Activated CD4-positive, CD25-positive, alpha-beta regulatory T cell treated with anti-CD3 and anti-CD28 coated beads, Interleukin-2, amount 50 U/mL, for 72 hours (primary cell): ENCODE measurements at places on chromosomes 11 and 22.

GRCh38 chr22:46482056-46482675 is 55.3 kb downstream of the CELSR1 start:
- no peak for DNase-seq

DNA sequence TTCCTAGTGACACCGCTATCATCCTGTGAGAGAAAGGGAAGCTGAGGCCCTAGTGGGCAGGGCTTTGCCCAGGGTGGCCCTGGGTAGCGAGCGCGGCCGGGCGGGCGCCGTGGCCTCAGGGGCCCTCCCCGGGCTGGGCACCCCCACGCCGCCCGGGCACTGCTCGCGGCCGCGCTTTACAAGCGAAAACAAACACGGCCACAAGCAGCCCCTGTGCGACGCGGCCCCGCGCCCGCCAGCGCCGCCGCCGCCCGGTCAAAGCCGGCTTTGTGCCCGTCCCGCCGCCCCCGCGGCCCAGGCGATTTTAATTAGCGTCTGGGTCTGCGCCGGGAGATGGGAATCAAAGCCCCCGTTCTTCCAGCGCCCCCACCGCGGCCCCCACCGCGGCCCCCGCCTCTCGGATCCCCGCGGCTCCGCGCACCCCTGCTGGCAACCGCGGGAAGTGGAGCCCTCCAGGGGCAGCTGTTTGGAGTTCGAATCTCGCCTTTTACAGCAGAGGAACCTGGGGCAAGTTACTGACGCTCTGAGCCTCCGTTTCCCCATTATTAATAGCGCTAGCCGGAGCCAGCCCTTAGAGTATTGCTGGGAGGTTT is 47.9 kb downstream of the CHRDL2 start:
- DNase-seq = no peak

DNA sequence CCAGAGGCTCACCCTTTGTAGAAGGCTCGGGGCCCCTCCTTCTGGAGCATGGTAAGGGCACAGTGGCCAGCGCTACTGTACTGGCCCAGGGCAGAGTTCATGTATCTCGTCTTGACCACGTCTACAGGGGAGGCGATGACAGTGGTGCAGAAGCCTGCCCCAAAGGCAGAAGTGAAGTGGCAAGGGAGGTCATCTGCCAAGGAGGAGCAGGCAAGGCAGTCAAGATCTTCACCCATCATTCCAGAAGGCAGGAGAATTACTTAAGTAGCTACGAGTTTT is 7.2 kb downstream of the UCP2 start:
- DNase-seq = no peak

- no peak for DNase-seq
These were observed at the start of gene MN1 for GRCh38 chr22:27801616-27802345. Gene MN1 (minus strand): TSS chr22:27801756. CDS start chr22:27800543, 1,213 bp downstream.

GRCh38 chr11:62922653-62923431 is 1.7 kb upstream of the CHRM1 start:
- DNase-seq = peak; percentile 48

DNA sequence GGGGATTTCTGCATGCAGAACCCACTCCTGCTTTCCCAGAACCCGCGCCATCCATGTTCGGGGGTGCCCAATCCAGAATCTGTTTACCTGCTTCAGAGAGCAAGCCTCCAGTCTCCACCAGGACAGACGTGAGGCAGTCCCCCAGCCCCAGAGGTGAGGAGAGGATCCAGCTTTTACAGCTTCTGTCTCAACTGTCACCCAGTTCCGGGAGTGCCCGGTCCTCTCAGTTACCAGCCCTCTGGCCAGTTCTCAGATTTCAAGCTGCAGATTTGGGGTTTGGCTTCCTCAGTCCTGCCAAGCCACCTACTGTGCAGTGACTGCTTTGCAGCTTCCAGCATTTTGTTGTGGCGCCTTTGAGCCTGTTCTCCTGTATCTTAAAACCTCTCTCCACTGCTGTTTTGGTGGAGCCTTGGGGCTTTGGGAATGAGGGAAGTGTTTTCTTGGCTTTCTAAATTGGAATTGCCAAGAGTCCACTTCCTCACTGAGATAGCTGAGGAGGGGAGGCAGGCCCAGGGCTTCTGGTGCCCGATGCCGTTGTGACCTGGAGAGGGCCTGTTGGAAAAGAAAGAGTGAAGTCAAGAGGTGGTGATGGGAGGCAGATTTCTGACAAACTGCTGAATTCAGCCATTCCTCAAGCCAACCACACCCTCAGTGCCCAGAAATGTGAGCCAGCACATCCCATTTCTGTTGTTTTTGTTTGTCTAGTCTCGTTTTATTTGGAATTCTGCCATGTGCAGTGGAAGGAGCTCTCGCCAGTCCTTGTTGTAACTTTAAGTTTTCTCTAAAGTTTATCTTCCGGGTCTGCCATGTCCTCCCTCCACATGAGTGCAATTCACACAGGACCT is 513.4 kb downstream of the TBC1D22A start:
- no peak for DNase-seq

GRCh38 chr22:25176175-25176574 is 23.5 kb upstream of the CRYBB3 start:
- no peak for DNase-seq

GRCh38 chr11:65952052-65952521 is 6.8 kb downstream of the TSGA10IP start:
- DNase-seq = no peak

DNA sequence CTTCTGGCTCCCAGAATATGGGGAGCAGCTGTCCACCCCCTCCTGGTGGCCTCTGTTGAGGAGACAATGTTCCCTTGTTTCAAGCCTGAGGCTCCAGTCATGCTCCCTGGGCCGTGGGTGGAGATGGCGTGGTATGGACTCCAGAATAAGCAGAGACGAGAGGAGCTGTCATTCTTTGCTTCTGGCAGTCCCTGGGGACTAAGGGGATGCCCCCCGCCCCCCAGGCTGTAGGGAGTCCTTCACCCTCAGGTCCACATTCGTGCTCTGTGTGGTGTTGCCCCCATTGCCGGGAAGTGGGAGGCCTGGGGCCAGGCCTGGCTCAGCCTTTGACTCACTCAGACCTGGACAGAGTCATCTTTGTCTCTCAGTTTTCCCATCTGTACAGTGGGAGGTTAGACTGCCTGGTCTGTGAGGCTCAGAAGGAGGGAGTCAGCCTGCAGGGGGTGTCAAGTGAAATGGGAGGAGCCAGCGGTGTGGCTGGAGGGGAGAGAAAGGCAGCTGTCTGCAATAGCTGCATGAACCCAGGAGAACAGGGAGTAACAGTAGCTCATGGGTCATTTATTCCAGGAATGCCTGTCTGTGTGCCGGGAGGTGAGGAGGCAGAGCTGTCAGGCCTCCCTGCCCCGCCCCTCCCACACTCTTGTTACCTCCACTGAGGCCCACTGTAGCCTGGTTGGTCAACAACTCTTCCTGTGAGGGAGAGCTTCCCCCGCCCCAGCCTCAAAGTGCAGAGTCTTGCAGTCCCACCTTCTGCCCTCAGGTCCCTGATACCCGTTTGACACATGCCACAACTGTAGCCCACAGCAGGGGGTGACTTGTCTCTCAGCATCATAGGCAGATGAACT is 6.3 kb downstream of the ARHGEF17 start:
- DNase-seq = no peak

- no peak for DNase-seq
These were observed 187.4 kb downstream of the MN1 start for GRCh38 chr22:27614006-27614649.

GRCh38 chr11:112634995-112635737 is 326.1 kb upstream of the NCAM1 start:
- DNase-seq = no peak

DNA sequence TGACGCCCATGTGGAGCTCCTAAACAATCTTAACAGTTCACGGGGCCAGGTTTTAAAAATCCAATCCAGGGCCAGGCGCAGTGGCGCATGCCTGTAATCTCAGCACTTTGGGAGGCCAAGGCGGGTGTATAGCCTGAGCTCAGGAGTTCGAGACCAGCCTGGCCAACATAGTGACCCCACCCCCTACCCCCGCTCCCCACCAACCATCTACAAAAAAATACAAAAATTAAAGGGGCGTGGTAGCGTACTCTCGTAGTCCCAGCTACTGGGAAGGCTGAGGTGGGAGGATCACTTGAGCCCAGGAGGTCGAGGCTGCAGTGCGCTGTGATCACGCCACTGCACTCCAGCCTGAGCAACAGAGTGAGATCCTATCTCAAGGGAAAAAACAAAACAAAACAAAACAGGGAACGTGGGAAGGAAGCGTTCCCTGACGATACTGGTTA is 689 bp upstream of the SART1 start:
- DNase-seq = no peak
